Activated naive CD4-positive, alpha-beta T cell treated with Interleukin-2 at 50 U/mL for 16 hours (primary cell): ENCODE measurements at places on chromosomes 6 and 20.
A peak's percentile ranks its signal among the peaks of the same experiment; 100 is the strongest.

DNA sequence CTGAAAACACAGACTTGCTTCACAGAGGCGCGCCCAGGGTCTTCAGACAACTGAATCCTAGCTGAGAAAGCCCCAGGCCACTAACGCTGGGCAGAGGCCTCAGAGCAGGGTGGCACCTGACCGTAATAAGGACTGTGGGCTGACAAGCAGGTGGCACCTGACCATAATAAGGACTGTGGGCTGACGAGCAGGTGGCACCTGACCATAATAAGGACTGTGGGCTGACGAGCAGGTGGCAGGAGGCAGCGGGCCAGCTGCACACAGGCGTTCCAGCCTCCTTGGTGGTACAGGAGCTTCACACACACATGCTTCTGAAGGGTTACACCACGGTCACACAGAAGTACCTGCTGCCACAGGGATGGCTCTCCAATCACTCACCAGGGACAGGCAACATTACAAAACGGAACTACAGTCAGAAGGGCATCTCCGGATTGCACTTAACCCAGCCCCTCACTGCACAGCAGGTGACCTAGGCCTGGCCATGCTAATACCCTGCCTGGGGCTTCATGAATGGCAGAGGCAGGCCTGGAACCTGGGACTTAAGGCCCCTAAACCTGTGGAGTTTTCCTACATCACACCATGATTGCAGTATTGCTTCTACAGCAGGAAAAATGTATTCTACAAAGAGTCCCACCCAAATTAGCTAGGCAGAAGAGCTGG lies 50.8 kb downstream of the PSMG4 start:
- no peak for DNase-seq

GRCh38 chr6:36142971-36143838 lies 12.9 kb downstream of the MAPK13 start:
- no peak for DNase-seq

DNA sequence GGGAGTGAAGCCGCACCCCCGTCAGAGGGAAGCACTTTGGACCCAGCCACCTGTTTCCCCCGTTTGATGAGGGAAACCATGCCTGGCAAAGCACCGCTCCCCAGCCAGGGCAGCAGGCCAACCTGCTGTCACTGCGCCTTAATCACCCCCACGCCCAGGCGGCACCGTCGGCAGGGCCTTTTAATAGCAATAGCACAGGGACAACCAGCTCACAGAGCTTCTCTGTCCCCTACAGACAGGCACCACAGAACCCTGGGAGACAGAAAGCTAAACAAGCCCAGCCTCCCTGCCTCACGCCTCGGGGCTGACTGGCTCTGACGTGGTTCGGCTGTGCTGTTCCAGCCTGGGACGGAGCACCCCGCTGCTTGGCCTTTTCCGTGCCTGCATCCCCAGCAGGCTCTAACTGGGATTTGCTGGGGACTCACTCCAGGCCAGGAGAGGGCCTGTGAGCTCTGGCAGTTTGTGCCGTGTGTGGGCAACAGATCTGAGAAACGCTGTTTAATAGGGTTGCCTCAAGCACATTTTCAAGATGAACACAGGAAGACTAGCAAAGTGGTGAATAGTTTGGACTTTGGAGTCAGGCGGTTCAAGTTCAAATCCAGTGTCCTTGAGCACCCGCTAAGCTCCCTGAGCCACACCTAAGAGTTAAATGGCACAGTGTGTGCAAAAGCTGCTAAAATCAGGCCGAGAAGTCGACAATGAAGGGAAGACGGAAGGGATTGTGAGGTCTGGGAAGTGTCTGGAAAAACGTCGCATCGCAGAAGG lies 223.8 kb downstream of the NRN1 start:
- DNase-seq = no peak

DNA sequence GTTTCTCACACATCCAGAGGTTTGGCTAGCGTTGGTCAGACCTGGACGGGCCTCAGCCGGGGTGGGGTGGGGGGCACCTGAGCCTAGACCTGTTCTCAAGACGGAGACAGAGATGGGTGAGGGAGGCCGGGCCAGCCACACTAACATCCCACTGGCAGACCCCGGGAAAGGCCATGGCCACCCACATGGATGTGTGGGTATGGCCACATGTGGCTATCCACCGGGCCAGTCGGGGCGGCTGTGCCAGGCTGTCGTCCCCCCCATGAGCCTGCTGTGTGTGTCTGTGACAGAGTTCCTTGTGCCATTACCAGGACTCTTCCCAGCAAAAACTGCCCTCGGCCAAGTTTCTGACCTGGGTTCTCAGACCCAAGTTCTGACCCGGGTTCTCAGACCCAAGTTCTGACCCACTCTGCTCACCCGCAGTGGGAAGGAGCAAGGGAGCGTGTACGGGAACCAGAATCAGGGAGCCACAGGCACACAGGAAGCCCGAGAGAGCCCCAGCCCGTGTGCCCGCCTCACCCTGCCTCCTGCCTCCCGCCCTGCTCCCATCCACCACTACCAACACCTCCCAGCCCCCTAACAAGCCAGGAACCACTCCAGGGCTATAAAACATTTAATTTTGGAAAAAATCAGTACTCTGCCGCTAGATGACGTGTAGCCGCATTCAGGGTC lies 255.5 kb downstream of the TAF4 start:
- no peak for DNase-seq

GRCh38 chr20:53413186-53413631 lies 180.4 kb downstream of the ZNF217 start:
- peak; percentile 44 for DNase-seq

DNA sequence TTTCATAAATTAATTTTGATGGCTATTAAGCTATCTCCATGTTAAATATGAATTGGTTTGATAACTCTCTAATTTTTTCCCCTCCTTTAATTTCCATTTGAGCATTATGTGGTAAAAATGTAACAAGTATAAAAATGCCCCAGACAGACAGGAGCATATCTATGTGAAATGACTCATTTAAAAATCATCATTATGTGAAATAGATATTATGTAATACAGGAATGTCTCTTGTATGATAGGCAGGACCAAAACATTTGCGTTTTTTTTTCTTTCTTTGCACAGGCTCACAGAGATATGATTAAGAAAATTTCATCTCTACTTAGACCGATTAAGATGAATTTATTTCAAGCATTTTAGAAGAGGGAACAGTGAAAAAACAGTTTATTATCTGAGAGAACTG lies 95.8 kb downstream of the AKAP7 start:
- DNase-seq = no peak

DNA sequence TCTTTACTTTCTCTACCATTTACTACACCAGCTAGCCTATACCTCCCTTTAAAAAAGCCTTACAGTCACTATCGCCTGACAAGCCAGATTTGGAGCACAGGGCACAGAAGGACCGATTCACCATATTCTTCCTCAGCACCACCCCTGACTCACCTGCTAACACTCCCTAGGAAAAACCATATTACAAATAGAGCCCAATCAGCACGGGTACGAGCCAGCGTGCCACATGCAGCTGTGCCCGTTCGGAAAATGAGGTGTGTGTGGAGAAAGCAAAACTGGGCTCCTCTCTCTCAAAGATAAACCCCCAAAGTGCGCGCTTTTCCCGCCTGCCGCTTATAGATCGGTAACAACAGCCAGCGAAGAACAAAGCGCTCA lies 1.2 kb downstream of the SYNCRIP start:
- no peak for DNase-seq
